ENCODE measurements at places on chromosomes 7 and 10.

- peak; percentile 88 for DNase-seq
Observed at GRCh38 chr10:68156373-68157185, 47.3 kb downstream of the MYPN start.

GRCh38 chr7:159105066-159105780 lies 39.4 kb downstream of the VIPR2 start:
- no peak for DNase-seq

DNA sequence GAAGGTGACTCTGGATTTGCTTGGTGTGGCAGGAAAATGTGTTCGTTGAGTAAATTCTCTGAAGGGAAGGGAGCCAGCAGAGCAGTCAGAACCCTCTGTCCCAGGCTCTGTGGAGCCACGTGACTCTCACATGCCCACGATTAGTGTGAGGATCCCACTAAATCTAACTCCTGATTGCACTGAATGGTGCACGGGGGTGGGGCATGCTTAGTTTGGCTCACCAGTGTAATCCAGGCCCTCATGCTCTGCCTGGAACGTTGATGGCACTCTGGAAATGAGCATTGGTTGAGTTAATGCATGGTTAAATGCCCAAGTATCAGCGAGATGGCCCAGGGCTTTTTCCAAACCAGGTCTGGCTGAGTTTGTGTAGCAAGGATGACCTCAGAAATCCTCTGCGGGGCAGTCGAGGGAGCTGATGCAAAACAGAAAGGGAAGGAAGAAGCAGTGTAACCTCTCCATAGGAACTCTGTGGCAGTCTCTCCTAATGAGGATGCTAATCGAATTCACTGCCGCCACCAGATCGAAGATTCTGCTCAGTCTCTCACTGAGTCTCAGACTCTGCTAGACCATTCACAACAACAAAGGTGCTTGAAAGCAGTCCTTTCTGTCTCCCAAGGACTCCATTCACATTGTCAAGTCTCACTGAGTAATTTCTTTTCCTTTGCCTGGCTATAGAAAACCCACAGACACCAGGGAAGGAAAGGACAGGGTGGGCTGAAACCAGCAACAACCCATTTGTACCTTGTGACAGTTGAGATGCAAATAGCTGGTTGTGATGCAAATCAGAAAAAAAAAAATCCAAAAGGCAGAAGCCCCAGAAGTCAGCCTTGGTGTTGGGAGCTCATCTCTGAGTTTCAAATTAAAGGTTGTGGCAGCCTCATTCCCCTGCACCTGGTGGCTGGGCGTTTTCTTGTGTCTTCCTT lies 98.1 kb downstream of the C10orf105 start:
- no peak for DNase-seq

DNA sequence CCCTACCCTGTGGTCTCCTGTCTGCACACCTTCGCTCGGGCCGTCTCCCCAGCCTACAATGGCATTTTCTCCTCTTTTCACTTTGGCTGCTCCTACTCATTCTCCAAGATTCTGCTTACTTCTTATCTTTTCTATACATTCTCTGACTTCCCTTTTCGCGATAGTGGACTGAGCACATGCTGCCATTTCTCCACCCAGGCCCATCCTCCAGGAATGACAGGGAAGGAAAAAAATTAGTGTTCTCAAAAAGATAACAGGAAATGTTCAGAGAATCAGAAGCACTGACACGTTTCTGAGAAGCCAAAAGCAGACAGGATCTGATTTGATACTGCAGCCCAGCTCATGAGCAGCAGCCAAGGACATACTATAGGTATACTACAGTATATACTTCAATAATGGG lies 6.4 kb upstream of the ANXA11 start:
- no peak for DNase-seq

DNA sequence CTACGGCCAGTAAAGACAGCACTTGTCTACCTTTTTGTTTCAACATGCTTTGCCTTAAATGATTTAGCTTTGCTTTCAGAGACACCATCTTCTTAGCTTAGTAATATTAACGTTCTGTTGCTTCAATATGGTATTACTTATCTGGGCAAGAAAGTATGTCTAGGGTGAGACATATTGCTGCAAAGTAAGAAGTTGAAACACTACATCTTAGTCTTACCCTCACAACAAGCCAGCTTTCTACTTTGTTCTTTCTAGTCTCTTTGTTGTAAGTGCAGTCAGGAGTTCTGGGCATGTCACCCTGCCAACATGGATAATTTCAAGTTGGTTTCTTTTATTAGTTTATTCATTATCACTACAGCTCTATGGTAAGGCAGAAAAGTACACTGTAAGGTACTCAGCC lies 122.7 kb upstream of the DNAJB12 start:
- DNase-seq: no peak

DNA sequence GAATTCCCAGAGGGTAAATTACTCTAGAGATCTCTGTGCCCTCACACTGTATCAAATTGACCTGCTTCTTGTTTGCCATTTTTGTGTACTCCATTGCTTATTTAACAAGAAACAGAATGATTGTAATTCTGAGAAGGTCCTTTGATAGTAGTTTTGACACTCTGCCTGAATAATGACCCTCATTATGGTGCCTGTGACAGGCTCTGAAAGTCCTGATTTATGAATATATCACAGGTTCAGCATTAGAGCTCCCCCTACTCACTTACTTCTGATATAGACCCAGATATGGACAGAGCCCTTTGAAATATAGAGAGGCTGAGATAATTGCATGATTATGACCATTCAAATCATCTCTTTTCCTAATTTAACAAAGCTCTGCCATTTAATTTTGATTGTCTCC lies 465.2 kb downstream of the MDFIC start:
- DNase-seq: no peak

GRCh38 chr7:139570119-139570518 lies 46.6 kb downstream of the CLEC2L start:
- DNase-seq: no peak

GRCh38 chr10:25405871-25406270 lies 231.1 kb downstream of the GPR158 start:
- no peak for DNase-seq

DNA sequence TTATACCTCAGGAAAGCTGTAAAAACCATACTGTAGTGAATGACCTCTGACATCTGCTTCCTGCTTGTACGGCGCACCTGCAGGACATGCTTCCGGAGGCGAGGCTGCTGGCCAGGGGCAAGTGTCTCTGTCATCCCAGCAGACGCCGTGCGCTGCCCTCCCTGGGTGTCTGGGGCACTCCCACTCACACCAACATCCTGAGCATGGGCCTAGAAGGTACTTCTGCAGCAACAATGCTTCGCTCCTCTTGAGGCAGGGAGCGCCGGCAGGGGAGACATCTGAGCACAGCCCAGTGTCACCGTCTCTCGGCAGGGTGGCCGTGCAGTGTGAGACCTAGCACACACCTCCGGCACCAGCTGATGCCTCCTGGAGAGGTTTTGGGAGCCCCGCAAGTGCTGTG lies 269.2 kb downstream of the MAD1L1 start:
- DNase-seq: no peak

GRCh38 chr10:63716016-63716580 lies 194.9 kb downstream of the REEP3 start:
- DNase-seq: no peak

- peak; percentile 87 for DNase-seq
Observed at GRCh38 chr7:131106681-131107336, 220.9 kb upstream of the MKLN1 start.

DNA sequence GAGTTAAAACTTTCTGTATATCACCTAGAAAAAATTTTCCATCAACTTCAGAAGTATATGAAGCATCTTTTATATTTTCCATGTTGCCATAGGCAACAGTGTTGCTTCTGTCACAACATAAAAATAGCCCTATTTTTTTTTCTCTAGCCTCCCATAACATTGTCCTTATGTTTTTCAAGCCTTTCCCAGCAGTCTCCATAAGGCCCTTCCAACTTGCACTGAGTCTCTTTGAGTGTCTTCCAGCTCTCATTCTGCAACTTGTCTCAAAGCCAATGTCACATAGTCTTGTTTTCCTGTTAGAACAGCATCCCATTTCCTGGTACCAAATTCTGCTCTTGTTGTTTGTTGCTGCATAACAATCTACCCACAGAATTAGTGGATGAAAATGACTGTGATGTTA lies 1055.5 kb upstream of the GHITM start:
- DNase-seq: no peak

- no peak for DNase-seq
Observed at GRCh38 chr7:6179620-6180343, 92.6 kb downstream of the CYTH3 start.

DNA sequence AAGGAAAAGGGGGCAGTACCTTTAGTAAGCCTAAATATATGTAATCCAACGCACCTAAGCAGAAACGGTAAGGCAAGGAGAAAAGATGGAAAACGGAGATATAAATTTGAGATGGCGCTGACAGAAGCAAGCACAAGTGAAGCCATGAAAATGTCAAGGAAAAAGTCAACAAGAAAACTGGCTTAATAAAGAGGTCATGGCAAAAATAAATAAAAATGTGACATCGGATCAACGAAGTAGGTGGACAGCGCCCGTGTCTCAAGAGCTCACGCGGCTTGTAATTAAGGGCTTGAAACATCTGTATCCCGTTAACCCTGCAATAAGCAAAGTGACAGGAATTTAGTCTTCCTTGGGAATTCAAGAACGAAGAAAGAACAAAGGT lies 611 bp downstream of the NDUFA5 start:
- no peak for DNase-seq
